ENCODE measurements at places on chromosomes 11 and 22.

GRCh38 chr11:46309814-46310259 is 32.4 kb downstream of the CREB3L1 start:
- DNase-seq = no peak

GRCh38 chr11:15143855-15144254 is 29.1 kb downstream of the INSC start:
- no peak for DNase-seq

DNA sequence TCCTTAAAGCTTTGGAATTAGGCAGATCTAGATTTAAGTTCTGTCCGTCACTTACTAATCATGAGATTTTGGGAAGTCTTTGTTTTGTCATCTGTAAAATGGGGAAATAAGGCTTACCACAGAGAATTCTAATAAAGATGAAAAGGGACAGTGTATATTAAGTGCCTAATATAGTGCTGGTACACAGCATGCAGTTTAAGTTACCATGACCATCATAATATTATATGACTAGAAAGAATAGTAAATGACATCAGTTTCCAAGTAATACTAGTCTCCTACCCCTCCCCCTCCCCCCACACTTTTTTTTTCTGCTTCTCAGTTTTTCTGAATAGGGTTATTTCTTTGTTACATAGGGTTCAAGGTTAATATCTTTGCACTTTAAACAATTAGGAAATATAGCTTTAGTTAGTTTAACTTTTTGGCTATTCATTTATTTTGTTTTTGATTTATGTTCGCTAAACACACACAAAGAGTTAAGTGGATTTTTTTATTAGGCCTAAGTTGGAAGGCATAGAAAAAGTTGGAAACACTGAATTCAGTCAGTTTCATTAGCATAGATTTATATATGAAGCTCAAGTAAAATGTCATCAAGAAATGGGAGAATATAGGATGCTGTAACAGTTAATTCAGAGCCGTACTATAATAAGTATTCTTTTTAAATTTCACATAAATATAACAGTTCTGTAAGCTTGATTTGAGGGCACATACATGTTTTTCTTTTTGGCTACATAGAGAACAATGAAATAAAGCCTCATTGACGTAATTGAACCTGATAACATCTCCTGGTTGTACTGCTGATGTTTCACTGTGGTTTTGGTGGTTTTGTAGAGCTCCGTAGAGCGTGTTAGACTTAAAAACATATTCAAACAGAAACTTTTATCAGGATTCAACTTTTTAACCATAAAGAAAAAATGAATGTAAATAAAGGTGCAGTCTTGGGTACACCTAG is 121.2 kb downstream of the PDE3B start:
- DNase-seq = no peak

DNA sequence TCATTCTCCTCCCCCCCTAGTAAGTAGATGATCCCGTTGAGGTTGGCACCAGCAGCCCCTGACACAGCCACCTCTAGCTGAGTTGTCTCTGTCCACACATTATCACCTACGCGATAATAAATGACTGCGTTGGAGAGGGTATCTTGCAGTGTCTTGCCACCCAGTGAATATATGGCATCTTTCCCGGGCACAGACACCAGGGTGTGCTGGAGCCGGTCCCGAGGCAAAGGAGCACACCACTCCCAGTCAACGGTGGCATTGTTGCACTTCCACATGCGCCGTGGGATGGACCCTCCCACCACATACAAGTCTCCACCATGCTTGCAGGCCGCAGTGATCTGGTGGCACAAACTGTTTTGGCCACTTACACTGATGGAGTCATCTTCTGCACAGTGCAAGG is 5.4 kb downstream of the KBTBD4 start:
- no peak for DNase-seq

GRCh38 chr11:93194673-93195291 is 3.0 kb downstream of the SLC36A4 start:
- DNase-seq = no peak

DNA sequence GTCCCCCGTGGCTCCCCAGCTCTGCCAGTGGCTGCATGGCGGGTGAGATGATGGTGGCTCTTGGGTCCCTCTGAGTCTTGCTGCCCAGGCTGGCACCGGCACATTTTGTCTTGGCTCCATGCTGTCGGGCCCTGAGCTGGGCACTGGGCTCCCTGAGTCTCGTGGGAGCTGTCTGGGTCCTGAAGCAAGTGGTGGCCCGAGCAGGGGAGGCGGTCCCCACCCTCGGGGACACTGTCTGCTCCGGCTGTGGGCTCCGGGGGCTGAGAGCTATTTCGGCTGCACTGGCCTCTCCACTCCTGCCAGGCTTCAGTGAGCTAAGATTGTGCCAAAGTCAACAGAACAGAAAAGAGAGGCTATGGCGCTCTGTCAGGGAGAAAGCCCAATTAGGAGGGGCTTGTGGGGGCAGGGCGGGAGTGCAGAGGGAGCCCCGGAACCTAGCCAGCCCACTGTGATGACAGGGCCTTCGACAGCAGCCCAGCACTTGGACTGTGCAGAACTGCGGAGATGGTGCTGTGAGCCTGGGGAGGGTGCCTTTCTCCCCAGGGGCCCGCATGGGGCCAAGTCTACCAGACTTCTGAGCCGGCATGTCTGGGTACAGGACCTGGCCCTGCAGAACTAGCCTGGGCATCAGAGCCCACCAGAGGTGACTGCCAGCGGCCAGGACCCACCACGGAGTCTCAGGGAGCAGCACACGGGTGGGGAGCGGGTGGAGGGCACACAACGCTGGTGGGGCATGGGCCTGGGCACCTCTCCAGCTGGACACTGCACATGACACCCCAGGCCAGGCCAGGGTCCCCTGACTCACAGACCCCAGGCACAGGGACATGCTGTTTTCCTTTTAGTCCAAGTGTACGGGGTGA is 38.0 kb downstream of the RTN4R start:
- DNase-seq = peak; percentile 75

GRCh38 chr11:72642043-72642883 is 32.0 kb downstream of the PDE2A start:
- no peak for DNase-seq

DNA sequence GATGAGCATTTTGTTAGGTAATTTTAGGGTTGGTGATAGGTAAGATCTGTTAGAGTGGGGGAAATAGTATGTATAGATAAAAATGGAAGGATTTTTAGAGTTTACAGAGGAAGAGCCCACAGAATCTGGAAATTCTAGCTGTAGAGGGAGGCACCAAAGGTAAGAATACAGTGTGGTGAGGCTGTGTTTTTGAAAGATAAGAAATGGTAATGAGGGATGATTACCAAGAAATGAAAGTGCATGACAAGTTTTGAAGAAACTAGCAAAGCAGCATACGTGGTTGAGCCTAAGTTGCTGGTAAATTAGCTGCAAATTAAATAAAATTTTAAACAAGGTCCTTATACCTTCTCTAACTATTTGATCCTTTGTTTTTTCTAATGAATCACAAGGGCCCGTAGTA is 14.6 kb upstream of the RASSF10 start:
- DNase-seq = no peak

DNA sequence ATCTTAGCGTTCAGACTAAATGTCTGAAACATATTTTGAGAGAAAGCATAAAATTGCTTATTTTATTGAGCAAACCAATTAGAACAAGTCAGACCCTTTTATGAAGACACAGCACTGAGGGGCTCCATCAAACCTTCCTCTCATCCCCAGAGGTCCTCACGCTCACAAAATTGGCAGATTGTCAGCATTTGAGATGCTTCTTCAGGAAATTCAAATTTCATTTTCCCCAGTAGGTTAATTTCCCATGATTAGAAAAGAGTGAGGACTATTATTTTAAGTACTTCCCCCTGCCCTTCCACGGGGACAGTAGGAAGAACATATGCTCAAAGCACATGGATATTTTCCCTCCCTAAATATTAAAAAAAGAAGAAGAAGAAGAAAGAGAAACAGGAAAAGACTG is 851.8 kb downstream of the BRD1 start:
- no peak for DNase-seq

GRCh38 chr11:118430956-118431355 is 5.3 kb upstream of the KMT2A start:
- DNase-seq = no peak

- no peak for DNase-seq
Observed at GRCh38 chr22:23685205-23685784, 5.5 kb upstream of the RGL4 start.

DNA sequence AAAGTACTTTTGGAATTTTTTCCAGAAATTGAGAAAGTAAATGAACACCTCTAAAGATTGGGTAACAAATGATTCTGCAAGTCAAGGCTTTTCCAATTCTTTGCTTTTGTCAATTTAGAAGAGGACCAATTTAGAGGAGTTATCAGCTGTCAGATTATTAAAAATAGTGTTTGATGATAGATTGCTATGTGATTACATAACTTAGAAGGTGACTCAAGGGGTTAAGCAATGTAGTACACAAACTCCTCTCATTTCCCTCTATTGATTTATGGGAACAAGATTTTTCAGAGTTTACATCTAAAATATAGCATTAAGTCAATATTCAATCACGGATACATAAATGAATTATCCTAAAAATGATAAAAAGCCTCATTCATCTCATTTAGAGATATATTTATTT is 70.3 kb downstream of the INSC start:
- DNase-seq = no peak

DNA sequence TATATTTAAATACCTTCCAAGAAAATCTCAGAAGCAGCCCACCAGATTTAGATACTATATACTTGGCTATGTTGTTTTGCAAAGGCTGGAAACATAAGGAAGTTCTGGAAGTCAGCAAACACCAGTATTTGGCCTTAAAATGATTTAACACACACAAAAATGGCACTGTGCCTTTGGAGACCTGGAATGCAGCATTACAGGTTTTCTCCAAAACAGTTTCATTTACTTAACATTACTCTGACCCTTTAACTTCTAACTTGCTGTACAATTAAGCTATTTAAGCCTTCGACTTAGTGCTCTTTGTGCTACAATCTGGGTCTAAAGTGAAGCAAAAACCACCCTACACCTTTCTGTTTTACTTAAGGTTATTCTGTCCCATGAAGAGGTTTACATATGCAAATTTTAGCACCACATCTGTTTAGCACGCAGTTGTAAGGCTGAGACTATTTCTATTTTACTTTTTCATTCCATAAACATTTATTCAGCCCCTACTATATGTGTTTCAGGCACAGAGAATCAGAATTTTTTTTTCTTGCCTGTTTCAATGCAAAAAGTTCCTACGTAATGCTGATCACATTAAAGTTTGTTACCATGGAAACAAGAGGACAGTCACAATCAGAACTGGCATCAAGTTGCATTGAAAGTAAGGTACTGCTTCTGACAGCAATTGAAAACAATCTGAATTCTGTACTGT is 70.3 kb downstream of the MAML2 start:
- DNase-seq = no peak

DNA sequence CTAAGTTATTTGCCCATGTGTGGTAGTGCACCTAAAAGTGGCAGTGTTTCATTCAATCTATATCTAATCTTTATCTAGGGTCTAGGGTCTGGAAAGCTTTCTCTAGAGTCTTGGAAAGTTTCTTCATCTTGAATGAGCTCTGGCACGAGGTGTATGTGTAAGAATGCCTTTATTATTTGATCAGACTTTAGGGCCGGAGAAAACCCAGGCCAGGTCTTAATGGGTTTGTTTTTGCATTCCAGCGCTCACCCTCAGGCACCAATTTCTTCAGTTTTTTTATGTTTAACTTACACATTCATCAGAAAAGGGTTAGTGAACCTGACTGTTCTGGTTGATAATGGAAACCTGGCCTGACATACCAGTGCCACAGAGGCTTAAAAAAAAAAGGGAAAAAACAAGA is 68.3 kb upstream of the SLN start:
- DNase-seq = no peak

GRCh38 chr11:14190992-14191778 is 167.8 kb downstream of the RRAS2 start:
- no peak for DNase-seq

DNA sequence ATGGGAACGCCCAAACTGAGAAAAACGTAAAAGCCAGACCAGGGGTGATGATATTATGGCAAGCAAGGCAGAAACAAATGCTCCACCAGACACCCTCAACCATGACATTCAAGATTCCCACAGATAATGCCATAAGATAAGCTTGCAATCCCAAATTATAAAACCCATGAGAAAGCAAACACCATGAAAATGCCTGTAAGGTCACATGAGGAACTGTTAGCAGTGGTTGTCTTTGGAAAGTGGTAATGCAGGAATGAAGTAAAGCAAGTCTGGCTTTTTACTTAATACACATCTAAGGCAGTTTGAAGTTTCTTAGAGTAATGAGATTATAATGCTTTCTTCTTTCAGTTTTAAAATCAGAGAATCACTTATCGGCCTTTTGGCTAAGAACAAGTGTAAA is 111.0 kb downstream of the MN1 start:
- DNase-seq = no peak

- no peak for DNase-seq
Observed at GRCh38 chr22:17302616-17303015, 66.6 kb upstream of the CECR2 start.

GRCh38 chr22:48084041-48084728 is 1321.7 kb downstream of the TBC1D22A start:
- DNase-seq = no peak

DNA sequence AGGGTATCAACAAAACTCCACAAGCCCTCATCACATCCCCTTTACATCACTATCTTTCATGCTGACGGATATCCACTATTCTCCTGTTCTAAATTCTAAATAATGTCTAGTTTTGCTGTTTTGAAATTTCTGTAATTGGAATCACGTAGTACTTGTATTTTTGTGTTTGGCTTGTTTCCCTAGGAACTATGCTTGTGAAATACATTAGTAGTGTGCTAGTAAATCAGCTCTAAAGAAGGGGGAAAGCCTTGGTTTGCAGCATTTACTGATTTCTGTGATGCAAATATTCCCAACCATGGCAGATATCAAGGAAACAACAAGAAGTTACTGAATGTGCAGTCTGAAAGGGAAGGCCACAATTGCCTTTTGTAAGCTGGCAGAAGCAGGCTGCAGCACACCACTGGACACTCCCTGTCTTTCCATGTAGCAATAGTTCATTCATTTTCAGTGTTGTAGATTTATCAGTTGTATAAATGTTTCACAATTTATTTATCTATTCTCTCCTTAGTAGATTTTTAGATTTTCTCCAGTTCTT is 4.7 kb upstream of the FOLH1 start:
- DNase-seq = no peak

GRCh38 chr22:30020511-30020910 is 59.8 kb upstream of the HORMAD2 start:
- no peak for DNase-seq

GRCh38 chr11:22346282-22346681 is 8.1 kb downstream of the SLC17A6 start:
- DNase-seq = no peak

GRCh38 chr11:3659595-3660515 is 11.3 kb downstream of the CHRNA10 start:
- DNase-seq = no peak

GRCh38 chr11:125968354-125968753 is 22.5 kb downstream of the VSIG10L2 start:
- no peak for DNase-seq

- no peak for DNase-seq
Observed at GRCh38 chr11:37026326-37026725, 428.3 kb upstream of the RAG2 start.

GRCh38 chr11:2203440-2204259 is 32.0 kb upstream of the TH start:
- no peak for DNase-seq
